ENCODE measurements at places on chromosomes 3 and 15.

- DNase-seq: peak; percentile 50
Measured at GRCh38 chr3:196502775-196503195, 783 bp downstream of the RNF168 start.

GRCh38 chr15:55254916-55255679, 34.5 kb downstream of the RAB27A start:
- DNase-seq: no peak

DNA sequence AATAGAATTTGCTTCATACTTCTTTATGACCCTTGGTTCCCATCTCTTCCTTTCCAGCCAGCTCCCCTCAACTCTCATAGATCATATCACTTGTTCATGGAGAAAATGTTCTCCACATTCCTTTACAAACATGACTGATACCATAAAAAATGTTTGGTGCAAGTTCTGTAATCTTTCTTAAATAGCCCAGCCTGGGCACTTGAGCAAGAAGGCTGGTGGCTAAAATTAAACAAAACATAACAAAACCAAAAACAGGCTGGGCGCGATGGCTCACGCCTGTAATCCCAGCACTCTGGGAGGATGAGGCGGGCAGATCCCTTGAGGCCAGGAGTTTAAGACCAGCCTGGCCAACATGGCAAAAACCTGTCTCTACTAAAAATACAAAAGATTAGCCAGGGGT, 8.9 kb upstream of the POLR2M start:
- DNase-seq: no peak

- no peak for DNase-seq
Measured at GRCh38 chr15:95921404-95921803, 409.1 kb upstream of the NR2F2 start.

DNA sequence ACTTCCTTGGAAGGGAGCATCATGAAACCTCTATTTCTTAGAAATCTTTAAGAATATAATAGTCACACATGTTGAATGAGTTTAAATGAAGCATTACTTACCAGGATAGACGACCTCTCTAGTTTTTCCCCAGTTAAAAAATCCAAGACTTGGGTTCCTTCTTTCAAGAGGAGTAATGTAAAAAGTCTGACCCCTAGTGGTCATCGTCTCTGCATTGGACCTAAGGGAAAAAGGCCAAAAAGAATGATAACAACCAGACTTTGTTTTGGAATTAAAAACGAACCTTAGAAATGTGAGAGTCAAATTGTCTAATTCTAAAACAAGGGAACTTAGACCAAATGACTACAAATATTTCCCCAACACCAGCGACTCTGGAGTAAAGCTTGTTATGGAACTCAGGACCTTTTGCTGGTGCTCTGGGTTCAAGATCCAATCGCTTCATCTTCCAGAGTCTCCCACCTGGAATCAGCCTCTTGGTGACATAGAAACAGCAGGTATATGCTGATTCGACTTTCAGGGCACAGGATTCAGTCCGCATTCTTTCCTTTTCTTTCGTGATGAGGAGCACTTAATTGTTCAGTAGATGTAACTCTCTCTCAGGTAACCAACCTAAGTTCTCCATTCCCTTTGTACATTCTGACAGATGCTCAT, 214.8 kb upstream of the TPRG1 start:
- DNase-seq: no peak

- DNase-seq: no peak
Measured at GRCh38 chr3:108031895-108032294, 58.9 kb downstream of the CD47 start.

GRCh38 chr3:197592361-197593045, 36.7 kb upstream of the BDH1 start:
- DNase-seq: no peak

DNA sequence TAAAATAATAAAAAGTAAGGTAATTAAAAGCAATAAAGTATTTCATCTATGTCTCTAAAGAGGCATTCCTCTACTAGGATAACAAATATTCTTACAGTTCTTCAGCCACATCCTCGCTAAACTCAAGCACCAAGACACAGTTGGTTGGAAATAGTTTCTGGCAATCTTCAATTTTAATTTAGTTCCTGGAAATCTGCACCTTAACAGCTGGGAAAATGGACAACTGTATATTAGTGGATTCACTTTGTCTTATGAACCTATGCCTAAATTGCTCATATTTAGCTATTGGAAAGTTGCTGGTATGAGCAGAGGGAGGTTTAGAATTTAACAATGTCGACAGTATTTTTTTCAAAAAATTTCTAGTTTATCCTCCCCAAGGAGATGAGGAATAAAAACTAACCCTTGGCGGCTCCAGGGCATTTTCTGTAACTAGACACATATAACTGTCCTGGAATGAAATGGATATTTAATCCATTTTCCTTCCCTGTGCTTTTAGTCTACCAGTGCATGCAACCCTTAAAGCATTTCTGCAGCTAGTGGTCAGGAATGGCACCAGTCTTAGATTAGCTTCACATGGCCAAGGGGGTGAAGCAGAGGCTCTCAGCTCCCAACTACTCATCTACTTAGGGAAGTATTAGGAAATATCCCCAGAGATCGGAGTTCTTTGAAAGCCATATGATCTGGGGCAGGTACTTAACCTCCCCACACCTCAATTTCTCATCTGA, 290.0 kb upstream of the THBS1 start:
- no peak for DNase-seq
